Thymus (tissue), 14 donors: ENCODE measurements at places on chromosomes 5 and 9. TPM values are rescaled to one million over a fixed set of nuclear protein-coding genes. Genes with fewer than 3 reads are reported as not detected.

DNA sequence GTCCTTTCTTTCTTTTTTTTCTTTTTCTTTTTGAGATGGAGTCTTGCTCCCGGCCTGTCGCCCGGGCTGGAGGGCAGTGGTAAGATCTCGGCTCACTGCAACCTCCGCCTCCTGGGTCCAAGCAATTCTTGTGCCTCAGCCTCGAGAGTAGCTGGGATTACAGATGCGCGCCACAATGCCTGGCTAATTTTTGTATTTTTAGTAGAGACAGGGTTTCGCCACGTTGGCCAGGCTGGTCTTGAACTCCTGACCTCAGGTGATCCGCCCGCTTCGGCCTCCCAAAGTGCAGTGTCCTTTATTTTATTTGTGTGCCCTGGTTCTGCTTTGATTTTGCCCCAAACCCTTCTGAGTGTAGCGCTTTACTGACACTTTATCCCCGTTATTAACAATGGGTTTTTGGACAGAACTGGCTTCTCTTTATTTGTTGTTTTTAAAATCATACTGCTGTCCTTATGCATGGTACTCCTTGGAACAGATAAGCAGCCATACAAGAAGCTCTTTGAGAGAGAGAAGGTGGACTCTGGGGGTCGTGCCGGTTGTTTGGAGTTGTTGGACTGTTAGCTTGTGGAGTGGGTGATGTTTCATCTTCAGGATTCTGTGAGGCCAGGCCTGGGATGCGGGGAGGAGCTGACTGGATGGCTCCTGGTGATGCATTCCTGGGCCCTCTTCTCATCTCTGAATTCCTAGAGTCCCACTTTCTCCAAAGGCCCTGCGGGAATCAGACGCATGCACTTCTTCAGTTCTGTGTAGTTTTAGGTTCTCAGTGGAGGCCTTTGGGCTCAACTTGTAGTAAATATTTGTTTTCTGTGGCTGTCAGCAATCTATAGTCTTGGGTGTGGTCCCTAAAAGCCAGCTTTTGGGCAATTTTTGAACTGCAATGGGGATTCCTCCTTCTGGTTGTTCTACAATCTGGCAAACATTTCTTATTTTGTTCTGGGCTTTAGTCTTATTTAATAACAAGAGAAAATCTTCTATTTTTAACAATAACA, 47.8 kb downstream of the PTTG1 start:
- DNase-seq: no peak

Gene SPATA31A5
- total RNA-seq: not detected

- no peak for DNase-seq
Measured at GRCh38 chr9:88678008-88678407, 143.0 kb downstream of the NXNL2 start.

DNA sequence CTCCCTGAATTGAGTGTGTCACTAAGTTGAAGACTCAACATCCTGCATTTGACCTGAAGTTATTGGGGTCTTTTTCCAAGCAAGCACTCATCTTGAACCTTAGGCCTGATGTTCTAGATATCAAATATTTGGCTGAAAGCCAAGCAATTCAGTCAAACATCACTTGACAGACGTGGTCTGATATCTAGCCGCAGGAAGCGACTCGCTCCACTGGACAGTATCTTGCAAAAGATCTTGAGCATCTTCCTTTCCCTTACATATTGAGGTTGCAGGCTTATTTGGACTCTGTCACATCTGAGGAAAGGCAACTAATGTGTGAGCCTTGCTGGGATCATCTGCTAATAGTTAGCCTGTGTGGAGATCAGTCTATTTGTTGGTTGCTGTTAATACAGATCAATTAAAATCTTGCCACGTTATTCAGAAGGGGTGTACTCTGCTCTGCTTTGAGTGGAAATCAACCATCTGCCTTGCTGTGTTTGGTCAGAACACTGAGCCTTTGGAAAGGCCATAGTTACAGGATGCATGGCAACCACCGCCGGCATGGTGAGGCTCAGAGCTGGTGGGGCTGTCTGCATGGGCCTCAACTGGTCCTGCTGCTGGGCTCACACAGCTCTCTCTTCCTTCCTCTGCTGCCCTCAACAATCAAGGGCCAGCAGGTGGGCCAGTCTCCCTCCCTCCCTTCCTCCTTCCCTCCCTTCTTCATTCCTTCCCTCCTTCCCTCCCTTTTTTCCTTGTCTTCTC, 166.9 kb upstream of the KLF9 start:
- no peak for DNase-seq

- DNase-seq: no peak
Measured at GRCh38 chr5:8756498-8757084, 789.3 kb downstream of the SEMA5A start.

DNA sequence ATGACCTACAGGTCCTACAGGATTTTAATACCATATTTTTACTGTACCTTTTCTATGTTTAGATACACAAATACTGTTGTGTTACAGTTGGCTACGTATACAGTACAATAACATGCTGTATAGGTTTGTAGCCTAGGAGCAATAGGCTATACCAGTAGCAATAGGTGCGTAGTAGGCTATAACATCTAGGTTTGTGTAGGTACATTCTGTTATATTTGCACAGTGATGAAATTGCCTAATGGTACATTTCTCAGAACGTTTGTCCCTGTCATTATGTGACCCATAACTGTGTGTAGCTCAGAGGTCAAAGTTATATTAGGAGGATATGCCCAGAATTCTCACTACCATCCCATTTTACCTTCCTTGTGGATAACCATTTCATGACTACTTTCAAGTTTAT, 59.7 kb downstream of the NIPBL start:
- DNase-seq: no peak

Gene TMEM141
- total RNA-seq: 81.0 TPM

DNA sequence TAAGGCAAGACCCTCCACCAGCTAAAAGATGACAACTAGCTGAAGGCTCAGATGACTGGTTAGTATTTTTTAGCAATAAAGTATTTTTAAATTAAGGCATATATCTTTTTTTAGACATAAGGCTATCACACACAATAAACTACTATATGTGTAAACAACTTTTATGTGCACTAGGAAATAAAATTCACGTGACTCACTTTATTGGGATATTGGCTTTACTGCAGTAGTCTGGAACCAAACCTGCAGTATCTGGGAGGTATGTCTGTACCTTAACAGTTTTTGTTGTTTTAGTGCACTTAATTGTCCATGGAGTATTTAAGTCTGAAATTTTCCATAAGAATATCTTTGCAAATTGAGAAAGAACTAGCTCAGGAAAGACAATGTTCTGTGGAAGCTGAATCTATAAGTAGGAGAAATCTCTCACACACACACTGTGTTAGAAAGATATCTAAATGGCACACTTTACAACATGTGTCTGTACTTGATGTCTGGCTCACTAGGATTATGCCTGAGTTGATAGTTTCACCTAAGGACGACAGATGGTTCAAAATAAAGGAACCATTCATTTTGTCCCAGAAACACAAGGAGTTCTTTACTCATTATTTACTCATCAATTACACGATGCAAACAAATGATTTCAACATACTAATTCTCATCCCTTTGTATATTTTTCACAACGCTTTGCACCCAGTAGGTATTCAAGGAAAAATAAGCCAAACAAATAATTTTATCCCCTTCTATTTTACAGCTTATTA, 4.6 kb downstream of the RAPGEF6 start:
- DNase-seq: no peak

DNA sequence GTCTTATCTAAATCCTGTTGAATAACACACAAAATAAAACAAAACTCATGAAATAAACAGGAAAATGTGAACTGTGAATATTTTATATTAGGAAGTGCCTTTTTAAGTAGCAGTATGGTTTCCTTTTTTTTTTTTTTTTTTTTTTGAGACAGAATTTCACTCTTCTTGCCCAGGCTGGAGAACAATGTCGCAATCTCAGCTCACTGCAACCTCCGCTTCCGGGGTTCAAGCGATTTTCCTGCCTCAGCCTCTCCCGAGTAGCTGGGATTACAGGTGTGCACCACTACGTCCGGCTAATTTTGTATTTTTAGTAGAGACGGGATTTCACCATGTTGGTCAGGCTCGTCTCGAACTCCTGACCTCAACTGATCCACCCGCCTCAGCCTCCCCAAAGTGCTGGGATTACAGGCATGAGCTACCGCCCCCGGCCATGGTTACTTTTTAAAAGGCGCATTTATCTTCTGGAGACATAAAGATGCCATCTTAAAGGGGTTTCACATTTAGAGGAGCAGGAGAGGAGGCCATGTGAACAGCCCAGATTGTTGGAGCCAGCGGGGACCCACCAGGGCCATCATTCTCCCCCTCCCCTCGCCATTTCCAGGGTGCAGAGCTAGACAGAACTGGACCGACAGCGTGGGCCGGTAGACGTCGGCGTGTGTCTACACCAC, 64.1 kb downstream of the ROR2 start:
- DNase-seq: no peak

DNA sequence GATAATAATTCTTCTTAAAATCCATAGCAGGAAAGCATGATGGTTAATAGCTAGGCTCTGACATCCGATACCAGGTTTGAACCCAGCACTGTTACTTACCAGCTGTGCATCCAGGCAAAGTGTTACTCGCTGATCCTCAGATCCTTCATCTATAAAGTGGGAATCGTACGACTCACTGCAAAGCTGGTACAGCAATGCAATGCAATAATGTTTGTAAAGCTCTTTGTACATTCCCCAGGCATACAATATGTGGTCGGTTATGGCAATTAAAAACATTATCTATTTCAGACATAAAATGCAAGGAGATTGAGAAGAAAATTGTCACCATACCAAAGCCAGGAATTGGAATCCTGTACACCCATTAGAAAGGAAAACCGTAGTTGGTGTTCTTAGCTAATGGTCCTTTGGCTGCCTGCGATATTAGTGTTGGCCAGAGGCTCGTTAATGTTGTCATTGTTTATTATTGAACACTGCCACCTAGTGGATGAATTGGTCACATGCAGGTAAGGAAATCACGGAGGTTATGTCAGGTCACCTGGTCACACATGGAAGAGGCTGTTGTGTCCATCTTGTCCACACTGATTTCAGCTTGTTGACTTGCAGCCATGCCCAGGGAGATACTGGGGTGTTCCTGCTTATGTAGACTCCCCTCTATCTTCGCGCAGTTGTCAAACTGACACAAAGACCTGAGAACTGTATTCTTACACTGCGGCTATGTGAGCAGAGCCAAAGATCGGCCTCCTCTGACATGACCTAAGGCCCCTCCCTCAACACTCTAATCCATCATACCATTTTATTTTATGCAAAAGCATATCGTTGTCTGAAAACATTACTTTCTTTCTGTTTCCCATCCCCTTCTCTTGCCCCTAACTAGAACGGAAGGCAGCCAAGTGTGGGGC, 87.5 kb upstream of the PPP2R2B start:
- peak; percentile 49 for DNase-seq
